ENCODE measurements at places on chromosomes 1 and 21.

DNA sequence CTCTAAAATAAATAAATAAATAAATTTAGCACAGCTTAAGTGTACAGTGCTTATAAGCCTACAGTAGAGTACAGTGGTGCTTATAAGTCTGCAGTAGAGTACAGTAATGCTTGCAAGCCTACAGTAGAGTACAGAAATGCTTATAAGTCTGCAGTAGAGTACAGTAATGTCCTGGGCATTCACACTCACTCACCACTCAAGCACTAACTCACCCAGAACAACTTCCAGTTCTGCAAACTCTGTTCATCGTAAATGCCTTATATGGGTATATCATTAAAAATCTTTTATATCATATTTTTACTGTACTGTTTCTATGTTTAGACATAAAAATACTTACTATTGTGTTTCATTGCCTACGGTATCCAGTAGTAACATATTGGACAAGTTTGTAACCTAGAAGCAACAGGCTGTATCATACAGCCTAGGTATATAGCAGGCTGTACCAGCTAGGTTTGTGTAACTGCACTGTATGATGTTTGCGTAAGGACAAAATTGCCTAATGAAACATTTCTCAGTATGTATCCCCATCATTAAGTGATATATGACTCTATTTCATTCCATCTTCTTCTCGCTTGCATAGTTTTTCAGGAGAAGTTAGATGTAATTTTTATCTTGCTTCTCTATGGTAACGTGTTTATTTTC lies 14.0 kb upstream of the S100B start:
- no peak for DNase-seq

GRCh38 chr1:28370239-28371009 lies 884 bp downstream of the PHACTR4 start:
- DNase-seq = no peak

DNA sequence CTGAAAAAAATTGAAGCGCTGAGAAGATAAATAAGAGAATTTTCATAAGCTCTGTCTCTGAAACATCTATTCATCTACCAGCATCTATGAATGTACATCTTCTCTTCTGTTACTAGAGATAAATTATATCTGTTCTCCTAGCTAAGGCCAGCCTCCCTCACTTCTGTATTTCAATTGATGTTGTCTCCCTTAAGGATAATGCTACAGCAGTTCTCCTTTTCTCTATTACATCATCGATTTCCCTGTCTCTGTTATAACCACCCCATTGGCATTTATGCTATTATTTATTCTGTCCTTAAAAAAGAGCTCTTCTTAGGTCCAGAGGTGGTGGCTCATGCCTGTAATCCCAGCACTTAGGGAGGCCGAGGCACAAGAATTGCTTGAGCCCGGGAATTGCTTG lies 42.9 kb upstream of the TMCO2 start:
- DNase-seq = no peak

DNA sequence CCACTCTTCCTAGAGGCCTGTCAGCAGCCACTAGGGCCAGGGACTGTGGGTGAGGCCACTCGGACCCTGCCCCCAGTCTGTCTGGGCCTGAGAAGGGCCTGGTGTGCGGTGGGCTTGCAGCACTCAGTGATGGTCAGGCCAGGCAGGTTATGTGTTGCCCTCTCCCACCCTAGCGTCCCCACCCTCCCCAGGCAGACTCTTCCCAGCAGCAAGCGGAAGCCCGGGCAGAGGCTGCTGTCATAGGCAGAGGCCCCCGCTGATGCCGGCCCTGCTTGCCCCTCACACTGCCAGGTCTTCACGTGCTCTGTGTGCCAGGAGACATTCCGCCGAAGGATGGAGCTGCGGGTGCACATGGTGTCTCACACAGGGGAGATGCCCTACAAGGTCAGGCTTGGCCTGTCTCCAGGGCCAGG lies 6.6 kb downstream of the ZBTB48 start:
- DNase-seq = no peak

- no peak for DNase-seq
These were observed 89.0 kb downstream of the RERE start for GRCh38 chr1:8728464-8728863.

- no peak for DNase-seq
These were observed 38.4 kb upstream of the TENT5C start for GRCh38 chr1:117567435-117567834.

DNA sequence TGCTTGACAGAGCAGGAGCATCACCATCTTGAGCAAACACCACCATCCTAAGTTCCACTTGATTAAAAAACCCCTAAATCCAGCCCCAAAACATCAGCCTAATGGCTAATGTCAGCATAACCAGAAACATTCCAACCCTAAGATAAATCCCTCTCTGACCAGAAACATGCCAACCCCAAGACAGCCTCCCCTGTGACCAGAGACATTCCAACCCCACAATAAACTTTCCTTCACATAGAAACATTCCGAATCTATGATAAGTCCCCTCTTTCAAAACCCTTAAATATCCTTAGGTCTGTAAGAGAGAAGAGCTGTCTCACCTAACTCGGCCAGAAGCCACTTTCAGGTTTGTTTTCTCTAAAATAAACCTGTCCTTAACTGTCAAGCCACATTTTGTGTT lies 17.4 kb upstream of the SLC2A5 start:
- DNase-seq = no peak

- DNase-seq = no peak
These were observed 7.2 kb upstream of the NHLH1 start for GRCh38 chr1:160359559-160360226.

Data from thoracic aorta (tissue), 2 donors.